GM12891 (cell line): ENCODE measurements at places on chromosomes 4 and X.

GRCh38 chr4:102503831-102504786, 3.0 kb downstream of the NFKB1 start:
- DNase-seq = no peak

GRCh38 chr4:90994851-90995574, 867.8 kb downstream of the CCSER1 start:
- no peak for DNase-seq

- DNase-seq = peak; percentile 67
Measured at GRCh38 chrX:136251041-136251991, at the start of gene MAP7D3. MAP7D3 (minus strand) TSS chrX:136251400; CDS start chrX:136251358, 42 bp downstream.

- DNase-seq = no peak
Measured at GRCh38 chr4:78749972-78750727, 26.0 kb upstream of the BMP2K start.

DNA sequence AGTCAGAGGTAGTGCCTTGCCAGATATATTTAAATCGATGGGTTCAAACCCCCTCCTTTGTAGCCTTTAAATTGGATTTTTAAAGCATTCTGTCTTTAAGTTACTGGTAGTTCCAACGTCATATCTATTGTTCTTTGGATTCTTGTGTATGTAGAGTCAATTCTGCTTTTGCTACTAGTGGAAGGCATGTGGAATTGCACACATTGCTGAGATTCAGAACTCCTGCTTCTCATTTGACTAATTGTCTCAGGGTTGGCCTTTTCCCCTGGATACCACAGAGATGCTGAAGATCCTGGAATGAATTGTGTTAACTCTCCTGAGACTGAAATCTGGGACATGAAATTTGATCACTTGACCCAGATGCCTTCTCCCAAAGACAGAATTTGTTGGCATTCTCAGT, 328.3 kb upstream of the RPS6KA3 start:
- DNase-seq = no peak

DNA sequence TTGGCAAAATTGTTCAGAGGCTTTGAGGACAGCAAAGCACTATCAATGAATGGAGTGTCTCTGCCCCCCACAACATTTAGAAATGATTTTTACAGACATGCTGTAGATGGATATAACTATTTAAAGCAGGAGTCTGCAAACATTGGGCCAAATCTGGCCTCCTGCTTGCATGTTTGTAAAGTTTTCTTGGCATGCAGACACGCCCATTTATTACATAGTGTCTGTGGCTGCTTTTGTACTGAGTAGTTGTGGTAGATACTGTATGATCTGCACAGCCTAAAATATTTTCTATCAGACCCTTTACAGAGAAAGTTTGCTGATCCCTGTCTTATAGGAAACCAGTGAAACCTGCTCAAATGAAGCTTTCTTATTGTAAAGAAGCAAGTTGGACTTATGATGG, 45.5 kb upstream of the PHEX start:
- no peak for DNase-seq

DNA sequence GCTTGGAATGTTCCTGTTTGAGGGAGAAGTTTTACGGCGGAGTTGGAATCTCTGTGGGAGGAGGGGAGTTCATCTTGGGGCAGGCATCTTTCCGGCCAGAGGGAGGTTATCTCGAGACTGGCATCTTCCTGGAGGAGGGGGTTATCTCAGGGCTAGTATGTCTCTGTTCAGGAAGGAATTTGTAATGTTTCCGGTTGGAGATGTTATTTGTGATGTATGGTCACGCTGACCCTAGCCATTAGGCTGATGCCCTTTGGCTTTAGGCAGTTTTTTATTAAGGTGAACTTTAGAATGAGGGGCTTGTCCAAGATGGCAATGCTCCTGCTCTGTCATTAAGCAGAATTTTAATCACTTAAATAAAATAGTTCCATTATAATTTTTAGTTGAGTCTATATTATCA, 449.7 kb downstream of the PCDH10 start:
- DNase-seq = no peak

DNA sequence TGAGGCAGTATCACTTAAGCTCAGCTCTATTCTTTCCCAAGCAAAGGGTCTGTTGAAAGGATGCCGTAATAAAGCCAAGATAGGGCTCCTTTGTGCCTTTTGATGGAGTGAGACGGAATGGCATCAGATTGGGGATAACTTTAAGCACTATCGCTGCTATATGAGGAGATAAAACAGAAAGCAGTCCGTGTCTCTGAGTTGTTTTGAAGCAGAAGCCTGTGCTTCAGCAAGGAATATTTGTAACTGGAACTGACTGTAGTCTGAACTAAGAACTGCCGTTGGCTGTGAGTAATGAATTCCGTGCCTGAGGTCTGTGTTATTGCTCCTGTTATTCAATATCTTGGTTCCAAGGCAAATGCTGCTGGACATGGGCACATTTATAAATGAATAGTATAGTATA, 297.4 kb downstream of the ANKRD50 start:
- DNase-seq = no peak

GRCh38 chr4:74433043-74433442, 11.9 kb upstream of the AREG start:
- DNase-seq = no peak

GRCh38 chr4:18571301-18571761, 549.8 kb upstream of the LCORL start:
- DNase-seq = no peak

- no peak for DNase-seq
Measured at GRCh38 chrX:84047339-84047738, 140.7 kb downstream of the RPS6KA6 start.

DNA sequence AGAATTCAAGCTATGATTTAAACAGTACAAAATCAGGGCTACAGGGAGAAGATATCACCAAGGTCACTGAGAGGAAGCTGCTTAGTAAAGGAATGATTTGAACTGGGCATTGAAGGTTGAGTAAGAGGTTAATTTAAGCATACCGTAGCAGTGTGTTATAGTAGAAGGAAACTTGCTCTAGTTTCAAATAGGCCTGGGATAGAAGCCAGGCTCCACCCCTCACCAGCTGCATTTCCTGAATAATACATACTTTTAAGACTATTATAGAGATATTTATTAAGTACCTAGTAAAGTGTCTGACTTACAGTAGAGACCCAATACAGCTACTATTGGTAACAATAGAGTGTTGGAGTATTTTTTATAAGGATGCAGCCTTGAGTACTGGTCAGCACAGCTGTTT, 118.0 kb upstream of the GLRA2 start:
- no peak for DNase-seq

GRCh38 chr4:165450871-165451270, 72.1 kb downstream of the CPE start:
- DNase-seq = no peak

DNA sequence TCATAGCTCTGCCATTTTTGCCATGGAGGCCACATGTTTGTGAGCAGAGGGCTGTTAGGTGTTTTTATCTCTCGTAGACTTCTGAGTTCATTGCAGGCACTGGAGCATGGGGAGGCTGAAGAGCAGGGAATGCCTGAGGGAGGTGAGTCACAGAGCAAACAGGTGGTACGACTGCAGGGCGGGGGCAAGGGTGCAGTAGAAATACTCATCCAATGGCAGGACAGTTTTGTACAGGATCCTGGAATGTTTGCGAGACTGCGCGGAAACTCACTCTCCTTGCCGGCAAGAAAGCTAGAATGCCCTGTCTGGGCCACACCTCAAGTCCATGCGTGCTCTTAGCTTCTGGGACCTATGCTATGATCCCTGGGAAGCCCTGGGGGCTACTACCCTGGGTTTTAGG, 20.0 kb upstream of the VCX2 start:
- DNase-seq = no peak

GRCh38 chrX:38175139-38175538, 45.5 kb downstream of the SRPX start:
- no peak for DNase-seq

GRCh38 chrX:123336666-123337065, 152.6 kb downstream of the GRIA3 start:
- DNase-seq = no peak

GRCh38 chrX:69238114-69238886, 73.0 kb upstream of the PJA1 start:
- DNase-seq = no peak

DNA sequence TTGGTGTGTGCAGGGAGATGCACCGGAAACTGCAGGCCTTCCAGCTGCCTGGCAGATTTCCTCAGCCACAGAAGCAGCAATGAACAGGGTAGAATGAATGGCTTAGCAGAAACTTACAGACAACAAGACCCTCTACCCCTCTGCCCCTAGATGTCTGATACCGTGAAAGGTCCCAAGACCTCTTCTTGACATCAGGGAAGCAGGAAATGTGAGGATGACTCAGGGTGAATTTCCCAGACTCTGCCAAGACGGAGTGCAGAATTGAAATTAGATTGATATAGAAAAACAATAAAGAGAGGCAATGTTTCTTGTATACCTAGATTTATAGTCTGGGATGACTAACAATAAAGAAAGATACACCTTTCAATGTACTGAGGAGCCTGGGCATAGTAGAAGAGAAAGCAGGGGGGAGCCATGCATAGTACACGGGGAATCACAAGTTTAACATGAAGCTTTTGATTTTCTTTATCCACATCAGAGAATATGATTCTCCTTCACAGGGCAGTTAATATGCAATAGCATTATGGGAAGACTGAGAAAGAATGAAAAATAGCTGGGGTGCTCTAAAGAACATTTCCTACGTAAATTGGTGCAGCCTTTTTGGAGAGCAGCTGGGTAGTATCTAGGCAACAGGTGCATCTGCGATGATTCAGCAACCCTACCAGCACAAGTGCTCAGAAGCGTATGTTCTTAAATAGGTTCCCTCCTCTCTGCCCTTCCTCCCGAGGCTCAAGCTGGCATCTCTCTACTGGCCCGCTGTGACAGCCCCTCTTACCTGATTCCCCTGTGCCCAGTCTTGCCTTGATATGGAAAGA, 18.3 kb upstream of the CXCR3 start:
- no peak for DNase-seq

- no peak for DNase-seq
Measured at GRCh38 chr4:69813628-69814027, 46.3 kb downstream of the SULT1E1 start.

DNA sequence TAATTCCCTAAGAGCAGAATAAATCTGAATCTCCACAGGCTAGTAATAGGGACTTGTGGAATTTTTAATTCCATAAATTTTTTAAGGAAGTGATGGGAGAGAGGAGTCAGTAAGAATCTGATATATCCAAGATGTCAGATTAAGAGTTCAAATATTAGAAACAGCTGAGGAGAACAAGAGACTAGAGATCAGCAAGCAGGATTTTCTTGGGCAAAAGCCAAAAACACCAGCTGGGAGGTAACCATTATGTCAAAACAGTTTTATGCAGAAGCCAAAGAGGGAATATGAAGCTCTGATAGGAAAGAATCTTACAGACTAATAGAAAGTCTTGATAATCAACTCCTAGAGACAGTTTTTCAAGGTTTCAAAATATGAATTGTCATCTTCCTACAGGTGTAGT, 72.2 kb upstream of the RBPJ start:
- no peak for DNase-seq

DNA sequence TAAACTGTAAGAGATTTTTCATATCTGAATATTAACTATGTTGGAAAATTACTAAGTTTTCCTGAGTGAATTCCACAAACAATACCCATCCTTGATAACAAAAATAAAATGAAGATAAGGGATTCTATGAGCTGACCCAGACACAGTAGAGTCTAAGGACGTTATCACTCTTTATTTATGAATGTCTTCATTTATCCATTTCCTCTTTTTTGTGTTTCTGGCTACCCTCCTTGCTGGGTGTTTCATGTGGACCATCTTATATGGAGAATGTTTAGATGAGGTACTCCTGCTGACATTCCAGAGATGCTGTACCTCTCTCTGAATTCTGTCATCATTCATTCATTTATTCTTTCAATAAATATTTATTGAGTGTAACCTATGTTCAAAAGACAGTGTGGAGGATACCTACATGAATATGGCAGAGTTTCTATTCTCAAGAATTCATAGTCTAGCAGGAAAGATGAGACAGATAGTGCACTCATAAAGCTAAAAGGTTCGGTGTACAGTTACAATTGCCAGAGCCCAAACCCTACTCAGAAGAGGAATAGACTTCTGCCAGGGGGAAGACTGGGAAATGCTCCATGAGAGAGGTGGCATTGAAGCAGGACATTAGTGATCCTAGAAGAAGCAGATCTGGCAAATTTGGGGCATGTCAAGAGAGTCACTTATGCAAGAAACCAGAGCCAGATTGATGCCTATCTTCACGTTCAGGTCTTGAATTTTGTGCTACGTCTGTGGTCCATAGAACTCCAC, 195.8 kb downstream of the MAML3 start:
- no peak for DNase-seq

DNA sequence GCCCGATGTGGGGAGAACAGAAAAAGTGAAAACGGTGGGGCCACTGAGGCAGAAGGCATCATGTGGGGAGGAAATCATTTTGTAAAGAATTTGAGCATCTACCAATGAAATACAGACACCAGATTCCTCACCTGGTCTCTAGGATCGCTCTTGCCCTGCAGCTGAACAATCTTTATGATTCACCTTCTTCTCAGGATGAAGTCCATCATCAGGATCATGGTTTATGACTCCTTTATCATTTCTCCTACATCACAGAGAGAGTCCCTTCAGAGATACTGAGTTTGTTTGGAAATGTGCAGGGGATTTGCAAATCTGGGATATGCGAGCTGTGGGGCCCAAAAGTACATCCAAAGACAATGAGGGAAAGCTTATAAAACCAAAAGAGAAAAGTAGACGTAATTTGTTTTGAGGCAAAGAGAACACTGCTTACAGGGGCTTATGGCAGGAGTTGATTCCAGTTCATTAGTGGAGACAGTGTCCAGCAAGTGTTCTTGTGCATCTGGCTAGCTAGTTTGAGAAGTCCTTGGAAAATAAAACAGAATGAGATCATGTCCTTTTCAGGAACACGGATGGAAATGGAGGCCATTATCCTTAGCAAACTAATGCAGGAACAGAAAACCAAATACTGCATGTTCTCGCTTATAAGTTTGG, 15.3 kb upstream of the ANXA5 start:
- DNase-seq = no peak

DNA sequence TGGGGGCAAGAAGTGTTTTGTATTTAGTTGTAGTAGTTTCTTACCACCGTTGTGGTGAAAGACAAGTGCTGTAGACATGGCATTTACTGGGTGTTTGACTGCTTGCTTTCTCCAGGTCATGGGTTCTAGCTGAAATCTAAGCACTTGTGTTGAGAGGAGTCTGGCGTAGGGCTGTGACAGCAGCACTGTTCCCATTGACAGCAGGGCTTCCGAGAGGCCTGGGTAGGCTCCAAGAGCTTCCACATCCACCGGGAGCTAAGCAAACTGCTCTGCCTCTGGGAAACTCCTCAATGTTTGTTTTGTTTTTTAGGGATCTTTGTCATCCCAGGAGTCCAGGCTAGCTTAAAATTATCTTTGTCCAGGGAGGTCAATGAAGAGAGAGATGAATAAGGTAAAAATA, 44.3 kb downstream of the BMPR1B start:
- no peak for DNase-seq

GRCh38 chr4:74415602-74416300, 29.2 kb upstream of the AREG start:
- no peak for DNase-seq

DNA sequence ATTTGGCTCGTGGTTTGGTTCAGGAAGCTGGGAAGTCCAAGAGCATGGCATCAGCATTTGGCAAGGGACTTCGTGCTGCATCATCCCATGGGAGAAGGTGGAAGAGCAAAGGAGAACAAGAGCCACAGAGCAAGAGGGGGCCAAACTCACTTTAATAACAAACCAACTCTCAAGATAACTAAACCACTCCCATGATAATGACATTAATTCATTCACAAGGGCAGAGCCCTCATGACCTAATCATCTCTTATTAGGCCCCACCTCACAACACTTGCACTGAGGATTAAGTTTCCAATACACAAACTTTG, 113.4 kb upstream of the ATXN3L start:
- DNase-seq = no peak

- no peak for DNase-seq
Measured at GRCh38 chrX:42837101-42837726, 59.3 kb upstream of the PPP1R2C start.

GRCh38 chr4:24991015-24991414, 39.7 kb downstream of the LGI2 start:
- DNase-seq = no peak
